ENCODE measurements at places on chromosomes 11 and 22.

- DNase-seq, result no peak
These were observed 9.8 kb downstream of the RELT start for GRCh38 chr11:73386016-73386415.

DNA sequence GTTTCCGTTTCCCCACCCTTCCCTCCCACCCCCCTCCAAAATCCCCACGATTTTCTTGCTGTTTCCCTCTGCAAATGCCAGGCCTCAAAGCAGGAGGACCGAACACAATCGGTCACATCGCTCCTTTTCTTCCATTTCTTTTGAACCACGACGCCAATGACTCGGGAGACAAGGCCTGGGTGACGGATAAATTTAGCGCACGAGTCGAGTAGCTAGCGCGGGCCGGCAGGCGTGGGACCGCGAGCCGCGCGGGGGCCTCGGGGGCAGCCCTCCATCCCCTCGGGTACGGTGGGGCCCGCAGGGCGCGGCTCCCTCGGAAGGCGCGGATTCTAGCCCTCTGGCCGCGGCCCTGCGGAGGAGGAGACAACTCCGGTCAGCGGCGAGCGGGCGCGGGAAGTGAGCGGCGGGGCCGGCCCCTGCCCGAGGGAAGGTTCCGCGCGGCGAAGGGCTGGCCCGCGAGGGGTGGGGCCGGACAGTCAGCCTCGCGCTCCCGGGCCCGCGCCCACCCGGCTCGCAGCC lies 414 bp downstream of the JOSD1 start:
- peak; percentile 65 for DNase-seq

- DNase-seq, result no peak
These were observed 3.8 kb downstream of the SELENOO start for GRCh38 chr22:50204571-50204970.

DNA sequence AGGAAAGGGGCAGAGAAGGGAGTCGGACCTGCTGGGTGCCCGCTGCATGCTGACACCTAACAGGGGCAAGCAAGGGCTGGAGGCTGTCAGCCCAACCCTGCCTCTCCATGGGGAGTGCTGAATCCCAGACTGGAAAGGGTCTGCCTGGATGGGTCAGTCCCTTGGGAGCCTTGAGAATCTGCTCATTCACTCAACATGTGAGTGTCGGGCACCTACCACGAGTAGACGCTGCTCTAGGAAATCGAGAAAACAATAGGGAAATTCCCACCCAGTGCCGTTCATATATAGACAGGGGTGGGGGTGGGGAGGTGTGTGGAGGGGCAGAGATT lies 4.4 kb upstream of the CTSD start:
- DNase-seq, result no peak

GRCh38 chr11:45083544-45084087 lies 62.8 kb upstream of the PRDM11 start:
- DNase-seq, result no peak

DNA sequence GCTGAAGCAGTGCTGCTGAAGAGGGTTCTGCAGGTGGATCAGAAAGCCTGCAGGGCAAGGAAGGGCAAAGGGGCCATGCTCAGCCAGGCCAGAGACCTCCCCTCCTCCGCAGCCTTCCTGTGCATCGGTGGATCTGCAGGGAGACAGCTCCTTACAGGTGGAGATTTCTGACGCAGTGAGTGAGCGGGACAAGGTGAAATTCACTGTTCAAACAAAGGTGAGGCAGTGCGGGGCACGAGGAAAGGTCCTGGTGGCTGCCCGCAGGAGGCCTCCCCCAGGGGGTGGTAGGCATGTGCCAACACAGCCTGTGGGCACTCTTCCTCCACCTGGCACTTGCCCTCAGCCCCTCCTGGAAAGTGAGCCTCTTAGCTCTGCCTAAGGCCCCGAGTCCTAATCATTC lies 8.6 kb downstream of the CFL1 start:
- DNase-seq, result no peak

GRCh38 chr11:11432621-11433319 lies 79.7 kb upstream of the CSNK2A3 start:
- DNase-seq, result no peak

GRCh38 chr11:69978841-69979614 lies 99.1 kb upstream of the ANO1 start:
- DNase-seq, result no peak

DNA sequence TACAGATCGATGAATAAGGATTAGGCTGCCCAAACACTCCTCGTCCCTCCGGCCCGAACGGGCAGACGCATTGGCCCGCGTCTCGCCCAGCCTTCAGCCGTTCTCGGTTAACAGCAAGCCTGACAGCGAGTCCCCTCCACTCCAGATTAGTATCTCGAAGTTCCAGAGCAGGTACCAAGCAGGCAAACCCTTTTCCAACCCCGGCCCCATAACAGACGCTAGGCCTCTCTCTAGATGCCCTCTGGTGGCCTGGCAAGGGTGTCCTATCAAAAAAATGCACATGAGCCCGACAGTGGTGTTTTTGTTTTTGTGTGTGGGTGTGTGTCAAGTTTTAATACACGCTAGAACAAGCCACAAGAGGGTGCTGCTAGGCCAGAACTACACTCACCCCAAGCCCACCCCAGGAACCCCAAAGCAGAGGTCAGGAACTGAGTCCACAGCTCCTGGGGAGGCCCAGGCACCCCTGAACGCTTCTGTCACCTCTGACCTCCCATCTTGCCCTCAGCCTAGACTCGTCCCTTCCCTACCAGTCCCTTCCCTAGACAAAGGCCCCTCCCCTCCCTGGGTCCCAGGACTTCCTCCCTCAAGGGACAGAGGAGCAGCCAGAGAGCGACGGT lies 658 bp upstream of the ARFGAP2 start:
- peak; percentile 70 for DNase-seq

GRCh38 chr11:27663326-27663725 lies 36.9 kb downstream of the BDNF start:
- DNase-seq, result no peak

GRCh38 chr11:78801161-78801884 lies 226.7 kb upstream of the NARS2 start:
- no peak for DNase-seq

DNA sequence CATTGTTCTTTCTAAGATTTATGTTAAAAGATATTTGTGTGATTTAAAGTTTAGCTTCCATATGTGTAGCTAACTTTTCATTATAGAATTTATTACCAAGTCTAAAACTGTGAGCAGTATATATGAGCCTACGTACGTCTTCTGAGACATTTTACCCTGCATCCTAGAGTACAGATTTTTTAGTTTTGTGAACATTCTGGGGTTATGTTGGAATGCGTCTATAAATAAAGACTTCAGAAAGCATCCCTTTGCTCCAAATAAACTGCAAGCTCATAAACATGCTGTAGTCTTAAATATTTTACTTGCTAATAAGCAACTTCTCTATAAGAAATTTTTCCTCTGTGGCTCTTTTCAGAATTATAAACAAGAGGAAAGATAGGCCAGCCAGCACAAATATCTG lies 236.5 kb downstream of the DDX10 start:
- no peak for DNase-seq

GRCh38 chr11:29483831-29484230 lies 533.0 kb downstream of the KCNA4 start:
- no peak for DNase-seq

- no peak for DNase-seq
These were observed 45.4 kb upstream of the GLYAT start for GRCh38 chr11:58776891-58777710.

DNA sequence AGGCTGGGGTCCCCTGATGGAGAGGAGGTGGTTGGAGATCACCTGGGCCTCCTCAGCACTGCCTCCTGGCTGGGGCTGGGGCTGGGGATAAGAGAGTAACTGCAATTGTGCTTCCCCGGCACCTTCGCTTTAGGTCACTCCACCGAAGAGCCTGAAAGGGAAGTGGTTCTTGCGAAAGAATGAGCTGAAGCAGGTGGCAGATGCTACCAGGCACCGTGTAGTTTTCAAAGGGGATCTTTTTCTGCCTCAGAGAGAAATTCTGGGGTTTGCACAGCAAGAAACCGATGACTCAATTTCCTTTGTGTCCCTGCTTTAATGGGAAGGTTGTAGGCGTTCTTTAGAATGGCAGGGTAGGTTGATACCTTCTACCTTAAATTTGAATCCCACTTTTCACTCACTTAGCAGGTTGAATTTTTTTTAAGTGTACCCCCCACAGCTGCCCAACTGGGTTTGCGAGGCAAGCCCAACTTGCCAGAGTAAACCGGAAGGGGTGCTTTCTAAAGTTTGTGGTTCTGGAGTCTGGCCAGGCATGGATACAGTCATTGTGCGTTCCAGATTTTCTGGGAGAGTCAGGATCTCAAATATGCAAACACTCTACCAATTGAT lies 5.3 kb downstream of the CD44 start:
- no peak for DNase-seq

DNA sequence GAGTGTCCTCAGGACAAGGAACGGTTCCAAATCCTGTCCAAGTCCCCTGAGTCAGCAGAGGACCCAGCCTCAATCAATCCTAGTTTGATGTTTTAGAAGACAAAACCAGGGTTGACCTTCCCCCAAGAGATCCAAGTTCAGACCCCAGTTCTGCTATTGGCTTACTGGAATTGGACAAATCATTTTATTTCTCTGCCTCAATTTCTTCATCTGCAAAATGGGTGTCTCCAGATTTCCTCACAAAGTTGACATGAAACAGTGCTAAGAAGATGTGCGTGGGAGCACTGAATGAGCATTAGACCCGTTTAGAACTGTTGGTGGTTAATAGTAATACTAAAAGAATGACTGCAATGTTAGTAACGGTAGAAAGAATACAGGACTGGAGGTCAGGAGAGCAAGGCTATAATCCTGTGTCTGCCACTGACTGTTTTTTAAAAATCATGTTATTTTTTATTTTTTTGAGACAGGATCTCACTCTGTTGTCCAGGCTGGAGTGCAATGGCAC lies 32.8 kb upstream of the SCUBE1 start:
- no peak for DNase-seq

DNA sequence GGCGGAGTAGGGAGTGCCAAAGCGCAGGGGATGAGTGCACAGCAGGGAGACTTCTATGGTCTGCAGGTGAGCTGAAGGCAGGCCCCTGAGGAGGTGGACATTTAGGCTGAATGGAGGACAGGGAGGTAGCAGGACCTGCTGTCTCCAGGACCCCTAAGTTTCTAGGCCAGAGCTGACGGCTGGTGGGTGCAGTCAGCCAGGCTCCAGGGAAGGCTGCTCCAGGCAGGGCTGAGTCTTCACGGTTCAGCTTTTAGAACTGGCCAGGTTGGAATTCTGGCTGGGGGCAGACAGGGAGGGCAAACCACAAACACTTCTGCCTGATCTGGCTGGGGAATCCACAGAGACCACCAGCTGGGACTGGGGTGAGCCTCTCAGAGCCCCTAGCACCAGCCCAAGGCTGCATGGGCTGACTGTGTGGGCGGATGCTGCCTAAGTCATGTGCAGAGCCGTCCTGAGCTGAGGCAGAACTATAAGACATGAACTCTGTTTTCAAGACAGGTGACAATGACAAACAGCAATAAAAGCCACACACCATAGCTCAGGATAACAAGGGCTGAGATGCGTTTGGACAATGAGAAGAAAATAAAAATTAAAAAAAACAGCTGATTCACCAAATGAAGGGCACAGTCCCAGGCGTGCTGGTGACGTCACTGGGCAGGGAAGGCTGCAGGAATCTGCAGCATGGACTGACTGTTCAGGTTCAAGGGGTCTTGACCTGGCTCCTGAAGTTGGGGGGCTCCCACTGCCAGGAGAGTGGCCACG lies 10.4 kb upstream of the MALAT1 start:
- DNase-seq, result no peak

DNA sequence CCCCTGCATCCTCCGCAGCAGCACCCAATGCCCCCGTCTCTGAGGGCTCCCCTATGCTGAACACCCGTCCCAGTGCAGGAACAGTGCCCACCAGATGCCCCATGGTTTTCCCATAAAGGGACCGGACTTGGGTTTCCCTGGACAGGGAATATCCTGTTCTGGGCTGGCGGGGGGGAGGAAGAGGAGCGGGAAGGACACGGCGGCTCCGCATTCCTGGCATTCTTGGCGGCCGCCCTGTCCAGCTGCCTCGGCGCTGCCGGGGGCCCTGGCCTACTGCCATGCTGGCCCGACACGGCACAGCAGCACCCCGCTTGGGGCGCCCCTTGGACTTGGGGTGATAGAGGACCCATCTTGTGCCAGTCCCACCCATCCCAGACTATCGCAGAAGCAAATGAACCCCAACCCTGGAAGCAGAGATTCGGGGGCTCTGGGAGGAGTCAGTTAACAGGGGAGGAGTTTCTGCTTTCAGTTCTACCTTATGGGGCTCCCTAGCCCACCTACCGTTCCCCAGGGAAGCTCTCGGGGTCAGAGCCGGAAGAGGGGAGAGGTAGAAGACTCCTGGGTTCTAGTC lies 23.7 kb upstream of the CBX7 start:
- DNase-seq, result peak; percentile 12

- no peak for DNase-seq
These were observed 32.2 kb upstream of the ARFGAP3 start for GRCh38 chr22:42889304-42889703.

GRCh38 chr11:133697161-133697560 lies 148.2 kb downstream of the SPATA19 start:
- DNase-seq, result no peak

DNA sequence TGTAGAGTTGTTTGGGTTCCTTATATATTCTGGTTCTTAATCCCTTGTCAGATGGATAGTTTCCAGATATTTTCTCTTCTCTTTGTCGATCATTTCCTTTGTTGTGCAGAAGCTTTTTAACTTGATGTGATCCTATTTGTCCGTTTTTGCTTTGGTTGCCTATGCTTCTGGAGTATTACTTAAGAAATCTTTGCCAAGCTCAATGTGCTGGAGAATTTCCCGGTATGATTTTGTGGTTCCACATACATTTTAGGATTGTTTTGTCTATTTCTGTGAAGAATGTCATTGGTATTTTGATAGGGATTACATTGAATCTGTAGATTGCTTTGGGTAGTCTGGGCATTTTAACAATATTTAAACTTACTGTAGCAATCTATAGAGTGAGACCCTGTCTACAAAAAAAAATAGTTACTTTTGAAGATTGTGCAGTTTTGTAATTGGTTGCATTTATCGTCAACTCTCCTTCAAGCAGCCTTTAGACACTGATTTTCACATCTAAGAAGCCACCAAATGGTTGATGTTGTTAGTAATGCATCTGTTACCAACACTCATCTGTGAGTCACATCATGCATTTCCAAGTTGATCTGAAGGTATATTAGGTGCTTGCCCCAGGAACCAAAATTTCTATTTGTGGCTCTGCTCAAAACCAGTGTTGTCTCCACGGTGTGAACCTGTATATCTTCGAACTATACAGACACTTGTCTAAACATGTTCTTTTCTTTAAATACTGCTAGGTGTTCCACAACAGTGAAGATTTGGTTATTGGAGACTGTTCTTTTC lies 21.4 kb downstream of the XRCC6 start:
- no peak for DNase-seq

- DNase-seq, result no peak
These were observed 7.9 kb downstream of the INPPL1 start for GRCh38 chr11:72232260-72233055.

DNA sequence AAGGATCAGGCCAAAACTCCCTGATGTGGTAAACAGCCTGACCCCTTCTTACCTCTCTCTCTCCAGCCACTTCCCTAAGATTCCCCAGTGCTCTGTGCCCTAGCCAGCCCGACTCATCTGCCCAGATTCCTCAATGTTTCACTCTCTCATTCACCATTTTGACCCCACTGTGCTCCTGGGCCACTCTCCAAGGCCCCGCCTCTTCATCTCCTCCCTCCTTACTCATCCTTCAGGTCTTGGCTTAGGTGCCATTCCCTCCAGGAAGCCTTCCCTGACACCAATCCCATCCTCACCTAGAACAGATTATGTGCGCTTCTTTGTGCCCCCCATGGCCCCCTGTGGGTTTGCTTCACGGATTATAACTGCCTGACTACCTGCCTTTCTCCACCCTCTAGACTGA lies 13.2 kb downstream of the SLC43A3 start:
- no peak for DNase-seq

- no peak for DNase-seq
These were observed 113.9 kb downstream of the RPS6KA4 start for GRCh38 chr11:64472593-64473455.

Data from CD4-positive, alpha-beta T cell (primary cell).